GM23338 (cell line): ENCODE measurements at places on chromosomes 3 and 15. TPM values are rescaled to one million over a fixed set of nuclear protein-coding genes. Genes with fewer than 3 reads are reported as not detected.

RBM6 gene
- polyA plus RNA-seq = 76.2 and 97.6 TPM in 2 replicates

TPRA1 gene
- 16.7 and 19.4 TPM in 2 replicates for polyA plus RNA-seq

DNA sequence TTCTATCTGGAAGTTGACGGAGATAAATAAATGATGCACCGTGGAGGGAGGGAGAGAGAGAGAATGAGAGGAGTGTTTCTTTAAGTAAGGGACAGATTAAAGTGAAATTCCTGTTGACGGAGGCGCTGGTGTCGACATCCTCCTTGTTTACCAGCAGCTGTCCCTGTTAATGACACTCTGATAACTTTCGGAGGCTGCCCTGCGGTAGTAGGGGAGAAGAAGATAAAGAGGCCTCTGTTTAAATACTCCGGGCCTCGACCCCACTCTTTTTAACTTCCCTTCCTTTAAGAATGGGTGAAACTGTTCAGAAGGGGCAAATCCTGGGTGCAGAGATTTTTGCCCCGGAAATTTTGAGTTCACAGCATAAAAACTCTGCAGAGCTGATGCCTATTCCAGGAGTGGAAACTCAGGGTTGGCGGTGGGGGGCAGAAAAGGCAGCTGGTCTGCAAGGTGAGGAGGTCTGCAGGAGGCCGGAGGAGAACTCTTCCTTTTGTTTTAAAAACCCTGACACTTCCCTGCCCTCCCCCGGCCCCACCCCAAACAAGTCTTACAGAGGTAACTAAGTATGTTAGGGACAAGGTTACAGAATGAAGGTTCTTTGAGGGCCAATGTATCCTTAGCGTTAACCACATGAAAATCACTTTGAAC lies 276.6 kb upstream of the NR2F2 start:
- DNase-seq = peak; percentile 69
- H3K4me1 ChIP-seq = peaks cover 19% of the 10 kb centered on the region
- peak overlapping the region; percentile 61 for H3K4me3 ChIP-seq
- peaks cover 100% of the 10 kb centered on the region for H3K27me3 ChIP-seq
- H3K27ac ChIP-seq = no peak overlapping the region

GRCh38 chr15:39735120-39735717 lies 47.4 kb downstream of the FSIP1 start:
- no peaks in the 10 kb centered on the region for H3K27me3 ChIP-seq
- no peaks in the 10 kb centered on the region for H3K36me3 ChIP-seq
- H3K4me3 ChIP-seq = no peak overlapping the region
- H3K4me1 ChIP-seq = no peaks in the 10 kb centered on the region
- H3K27ac ChIP-seq = no peak overlapping the region

STRC gene
- polyA plus RNA-seq = 0.40 TPM in 1 of 2 replicates, not detected in the other

CFAP161 gene
- polyA plus RNA-seq = 0.13 TPM in 1 of 2 replicates, not detected in the other

ESYT3 gene
- 3.5 TPM in 2 replicates for polyA plus RNA-seq

GRCh38 chr3:48088056-48088748 lies 72.0 kb upstream of the MAP4 start:
- H3K36me3 ChIP-seq = no peaks in the 10 kb centered on the region
- DNase-seq = peak; percentile 44
- peak overlapping the region; percentile 94 for H3K4me3 ChIP-seq
- H3K27me3 ChIP-seq = no peaks in the 10 kb centered on the region
- H3K27ac ChIP-seq = peak overlapping the region; percentile 89
- H3K4me1 ChIP-seq = peaks cover 19% of the 10 kb centered on the region

GRCh38 chr3:172914854-172915253 lies 164.3 kb downstream of the ECT2 start:
- peaks cover 29% of the 10 kb centered on the region for H3K4me1 ChIP-seq
- no peak overlapping the region for H3K27ac ChIP-seq
- H3K27me3 ChIP-seq = no peaks in the 10 kb centered on the region
- DNase-seq = no peak
- no peaks in the 10 kb centered on the region for H3K36me3 ChIP-seq

XCR1 gene
- not detected in 2 replicates for polyA plus RNA-seq

DNA sequence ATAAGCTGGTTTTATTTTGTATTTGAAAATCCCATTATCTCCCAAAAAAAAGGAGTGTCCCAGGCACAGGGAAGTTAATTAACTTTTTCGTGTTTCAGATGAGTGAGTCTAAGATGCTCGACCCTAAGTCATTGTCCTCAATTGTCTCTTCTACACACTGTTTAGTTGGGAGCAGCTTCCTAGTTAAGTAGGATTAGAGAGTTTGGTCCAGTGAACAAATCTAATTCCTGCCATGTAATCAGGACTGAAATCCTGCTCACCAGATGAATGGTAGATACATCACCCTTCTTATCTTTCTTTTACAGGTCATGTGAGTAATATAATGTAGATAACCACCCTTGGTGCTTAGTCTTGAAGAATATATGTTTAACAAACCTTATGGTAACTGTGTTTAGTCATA lies 228.9 kb upstream of the MANF start:
- H3K36me3 ChIP-seq = no peaks in the 10 kb centered on the region
- H3K4me1 ChIP-seq = no peaks in the 10 kb centered on the region
- no peak for DNase-seq
- no peak overlapping the region for H3K4me3 ChIP-seq
- no peaks in the 10 kb centered on the region for H3K27me3 ChIP-seq
- H3K27ac ChIP-seq = no peak overlapping the region

GRCh38 chr3:43248185-43248583 lies 38.2 kb upstream of the SNRK start:
- no peaks in the 10 kb centered on the region for H3K27me3 ChIP-seq
- no peak for DNase-seq
- H3K4me1 ChIP-seq = no peaks in the 10 kb centered on the region; the same call in 1 of the 2 replicates
- H3K27ac ChIP-seq = no peak overlapping the region
- H3K4me3 ChIP-seq = no peak overlapping the region

- no peak overlapping the region for H3K27ac ChIP-seq
- 0 out of 2 replicates have a peak, but pooled peaks cover 4% of the 10 kb centered on the region for H3K4me1 ChIP-seq
- no peaks in the 10 kb centered on the region for H3K27me3 ChIP-seq
- no peak overlapping the region for H3K4me3 ChIP-seq
- DNase-seq = no peak
These were observed 12.2 kb downstream of the LSG1 start for GRCh38 chr3:194659778-194660177.

DNA sequence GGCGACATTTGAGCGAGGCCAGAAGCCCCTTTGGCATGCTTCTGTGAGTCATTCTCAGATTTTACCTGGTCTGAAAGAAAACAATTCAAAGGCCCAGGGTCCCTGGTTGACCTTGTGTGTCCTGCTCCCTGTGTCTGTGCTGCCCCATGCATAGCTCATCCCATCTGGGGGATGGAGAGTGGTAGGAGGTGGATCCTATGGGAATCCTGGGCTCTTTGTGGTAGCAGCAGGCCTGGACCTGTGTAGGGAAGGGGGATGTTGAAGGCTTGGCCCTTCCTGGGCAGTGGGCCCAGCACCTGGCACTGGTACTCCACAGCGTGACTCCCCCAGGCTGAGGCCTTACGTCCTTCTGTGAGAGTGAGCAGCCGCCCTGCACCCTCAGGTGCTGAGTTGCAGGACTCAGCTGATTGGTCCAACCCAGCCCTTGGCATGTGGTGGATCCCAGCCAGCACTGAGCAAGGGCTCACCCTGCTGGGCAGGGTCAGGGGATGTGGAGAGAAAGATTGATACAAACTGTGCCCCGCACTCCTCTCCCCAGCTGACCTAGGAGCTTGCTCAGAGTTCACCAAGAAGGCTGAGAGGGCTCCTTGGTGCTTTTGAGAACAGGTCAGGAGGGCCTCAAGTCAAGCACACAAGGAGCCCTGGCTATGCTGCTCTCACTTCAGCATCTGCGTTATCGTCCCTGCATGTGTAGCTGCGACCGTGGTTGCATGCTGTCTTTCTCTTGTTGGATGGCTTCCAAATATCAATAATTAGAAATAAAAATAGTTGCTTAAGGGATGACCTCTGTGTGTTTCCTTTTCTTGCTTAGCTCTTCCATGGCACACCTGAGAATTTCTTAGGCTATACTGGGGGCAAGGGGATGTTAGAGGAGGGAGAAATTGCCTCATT lies 21.4 kb upstream of the JMJD7 start:
- no peak overlapping the region for H3K4me3 ChIP-seq
- H3K27me3 ChIP-seq = no peaks in the 10 kb centered on the region
- no peak overlapping the region for H3K27ac ChIP-seq
- H3K4me1 ChIP-seq = no peaks in the 10 kb centered on the region
- DNase-seq = peak; percentile 54

- no peak overlapping the region for H3K27ac ChIP-seq
- DNase-seq = no peak
- no peaks in the 10 kb centered on the region for H3K36me3 ChIP-seq
- H3K27me3 ChIP-seq = no peaks in the 10 kb centered on the region
- H3K4me3 ChIP-seq = no peak overlapping the region
- H3K4me1 ChIP-seq = no peaks in the 10 kb centered on the region
These were observed 1064.5 kb downstream of the ZPLD1 start for GRCh38 chr3:103499132-103499900.

SCG3 gene
- 83.9 and 99.5 TPM in 2 replicates for polyA plus RNA-seq

GRCh38 chr3:162492446-162493081 lies 996.0 kb downstream of the OTOL1 start:
- no peaks in the 10 kb centered on the region for H3K27me3 ChIP-seq
- H3K27ac ChIP-seq = no peak overlapping the region
- peaks cover 3% of the 10 kb centered on the region; the same call in 1 of the 2 replicates for H3K4me1 ChIP-seq
- no peak overlapping the region for H3K4me3 ChIP-seq
- no peak for DNase-seq

HESX1 gene
- 55.6 and 56.7 TPM in 2 replicates for polyA plus RNA-seq

DNA sequence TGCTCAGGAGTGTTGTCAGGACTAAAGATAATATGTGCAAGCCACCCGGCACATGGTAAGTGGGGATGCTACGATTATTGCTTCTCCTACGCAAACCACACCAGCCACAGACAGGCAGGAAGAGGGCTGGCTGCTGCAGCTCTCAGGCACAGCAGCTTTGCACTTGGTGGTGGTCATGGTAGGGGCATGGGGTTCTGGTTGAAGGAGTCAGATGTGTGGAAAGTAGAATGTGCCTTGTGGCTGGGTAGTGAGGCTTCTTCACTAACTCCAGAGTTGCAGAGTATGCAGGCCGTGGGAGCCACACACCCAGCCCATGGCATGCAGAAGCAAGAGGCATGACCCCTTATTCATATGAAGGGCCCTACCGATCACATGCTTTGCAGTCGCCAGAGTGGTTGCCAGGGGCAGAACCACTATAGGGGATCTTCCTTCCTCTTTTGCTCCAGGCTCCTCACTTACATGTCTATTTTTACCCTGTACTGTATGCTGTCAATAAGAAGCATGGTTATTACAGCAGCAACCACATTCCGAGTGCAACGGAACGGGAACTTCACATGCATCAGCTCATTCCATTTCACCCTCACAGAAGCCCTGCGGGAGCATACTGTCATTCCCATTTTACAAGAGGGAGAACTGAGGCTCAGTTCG lies 59.2 kb upstream of the HERC1 start:
- no peaks in the 10 kb centered on the region for H3K36me3 ChIP-seq
- no peak for DNase-seq
- no peak overlapping the region for H3K4me3 ChIP-seq
- H3K4me1 ChIP-seq = no peaks in the 10 kb centered on the region

CCDC39 gene
- 1.6 and 2.6 TPM in 2 replicates for polyA plus RNA-seq

- H3K27me3 ChIP-seq = no peaks in the 10 kb centered on the region
- no peak overlapping the region for H3K27ac ChIP-seq
These were observed 20.1 kb upstream of the ST3GAL6 start for GRCh38 chr3:98743071-98743470.

CPLX3 gene
- 0.21 TPM in 1 of 2 replicates, not detected in the other for polyA plus RNA-seq

MB21D2 gene
- polyA plus RNA-seq = 8.1 and 8.6 TPM in 2 replicates

DNA sequence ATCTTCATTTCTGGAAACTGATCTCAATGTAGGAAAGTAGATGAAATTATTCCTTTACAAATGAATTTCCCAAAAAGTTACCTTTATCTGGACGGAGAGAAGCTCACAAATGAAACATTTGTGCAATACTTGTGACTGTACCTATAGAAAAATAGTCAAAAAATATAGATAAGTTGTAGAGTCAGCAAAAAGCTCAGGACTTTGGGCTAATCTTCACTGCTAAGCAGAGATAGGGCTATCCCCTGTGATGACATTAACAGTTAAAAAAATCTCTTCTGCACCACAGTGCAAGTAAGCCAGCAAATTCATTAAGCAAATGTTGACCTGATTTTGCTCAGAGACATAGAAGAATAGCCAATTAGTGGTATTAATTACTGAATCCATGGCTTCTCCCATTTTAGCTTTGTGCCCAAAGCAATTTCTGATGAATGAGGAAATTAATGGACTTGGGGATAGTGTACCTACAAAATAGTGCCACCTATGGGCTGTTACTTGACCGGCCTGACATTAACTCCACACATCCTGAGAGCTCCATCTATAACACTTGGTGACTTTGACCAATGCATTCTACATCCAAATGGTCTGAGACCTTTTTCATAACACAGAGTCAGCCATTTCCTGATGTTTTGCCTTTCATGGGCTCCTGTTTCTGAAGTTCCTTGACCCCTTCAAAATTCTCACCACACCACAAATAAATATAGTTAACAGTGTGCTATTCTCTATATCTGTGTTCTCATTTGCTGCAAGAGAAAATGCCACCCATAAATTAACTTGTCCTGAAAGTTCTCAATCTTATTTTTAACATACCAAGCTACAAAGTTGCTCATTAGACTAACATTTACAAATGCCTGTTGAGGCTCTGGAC lies 105.0 kb downstream of the SSR3 start:
- H3K36me3 ChIP-seq = no peaks in the 10 kb centered on the region
- no peak overlapping the region for H3K4me3 ChIP-seq
- peak; percentile 72 for DNase-seq
- H3K27me3 ChIP-seq = no peaks in the 10 kb centered on the region
- no peaks in the 10 kb centered on the region for H3K4me1 ChIP-seq

DNA sequence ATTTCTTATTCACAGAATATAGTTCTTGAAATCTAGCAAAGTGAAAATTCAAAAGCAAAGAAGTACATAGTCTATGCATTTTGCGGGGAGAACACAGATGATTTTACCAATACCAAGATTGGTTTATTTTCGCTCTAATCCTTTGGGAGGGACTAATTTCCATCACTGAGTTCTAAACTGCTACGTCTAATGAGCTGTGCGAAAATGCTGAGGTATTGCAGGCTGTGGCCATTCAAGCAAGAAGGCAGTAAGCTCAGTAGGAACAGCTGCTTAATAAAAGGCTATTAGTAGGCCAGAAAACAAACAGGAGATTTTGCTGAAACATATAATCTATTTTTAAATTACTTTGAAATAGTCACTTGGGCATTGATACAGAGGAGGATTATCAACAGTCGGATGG lies 379.0 kb downstream of the CNTN4 start:
- H3K36me3 ChIP-seq = no peaks in the 10 kb centered on the region; the same call in 1 of the 2 replicates
- H3K27me3 ChIP-seq = no peaks in the 10 kb centered on the region
- no peak overlapping the region for H3K4me3 ChIP-seq
- no peaks in the 10 kb centered on the region; the same call in 1 of the 2 replicates for H3K4me1 ChIP-seq
- DNase-seq = no peak
- H3K27ac ChIP-seq = no peak overlapping the region

- no peak overlapping the region for H3K27ac ChIP-seq
- H3K4me1 ChIP-seq = no peaks in the 10 kb centered on the region
- no peaks in the 10 kb centered on the region for H3K36me3 ChIP-seq
These were observed 207.0 kb upstream of the DCBLD2 start for GRCh38 chr3:99108508-99108907.

UBE2Q2 gene
- 14.9 and 23.7 TPM in 2 replicates for polyA plus RNA-seq

- no peak overlapping the region for H3K4me3 ChIP-seq
- no peaks in the 10 kb centered on the region for H3K4me1 ChIP-seq
- DNase-seq = no peak
- H3K36me3 ChIP-seq = peaks cover 43% of the 10 kb centered on the region
These were observed 75.9 kb downstream of the CGNL1 start for GRCh38 chr15:57452090-57452754.

CCDC54 gene
- not detected in 2 replicates for polyA plus RNA-seq
